NCI-H1436 (cell line): ENCODE measurements at places on chromosomes 5 and 9.

GRCh38 chr9:69946800-69947437, 96.7 kb upstream of the MAMDC2 start:
- no peak for DNase-seq

DNA sequence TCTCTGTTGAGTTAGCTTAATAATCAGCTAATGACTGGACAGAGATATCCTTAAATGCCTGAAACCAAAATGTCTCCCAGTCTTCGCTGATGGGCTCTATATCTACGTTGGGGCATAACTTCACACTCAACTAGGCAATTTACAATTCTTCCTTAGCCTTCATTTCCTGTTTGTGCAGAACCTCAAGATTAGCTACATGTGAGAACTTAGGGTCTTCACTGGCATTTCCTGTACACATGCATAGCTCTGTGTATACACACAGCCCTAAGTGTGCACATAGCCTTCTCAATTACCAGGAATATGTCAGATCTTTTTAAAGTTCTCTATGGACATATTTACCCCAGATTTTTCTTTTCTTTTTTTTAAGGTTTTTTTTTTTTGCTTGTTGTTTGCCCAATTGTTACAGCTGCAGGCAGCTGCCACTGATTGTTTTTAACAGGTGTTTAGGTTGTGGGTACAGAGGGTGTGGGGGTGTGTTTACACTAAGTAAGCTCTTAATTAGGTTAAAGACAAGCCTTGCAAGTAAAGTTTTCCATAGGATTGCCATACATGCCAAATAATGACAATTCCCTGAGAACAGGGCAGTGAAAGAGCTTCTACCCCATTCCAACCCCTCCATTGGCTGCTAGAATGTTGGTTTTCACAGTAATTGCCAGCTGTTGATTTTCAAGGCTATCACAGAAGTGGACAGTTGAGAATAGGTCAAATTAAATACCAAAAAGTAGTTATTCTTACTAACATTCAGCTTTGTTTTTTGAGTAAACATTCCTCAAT, 441.0 kb downstream of the TLE4 start:
- no peak for DNase-seq

- DNase-seq = no peak
Observed at GRCh38 chr9:114924327-114924726, 6.1 kb downstream of the TNFSF8 start.

DNA sequence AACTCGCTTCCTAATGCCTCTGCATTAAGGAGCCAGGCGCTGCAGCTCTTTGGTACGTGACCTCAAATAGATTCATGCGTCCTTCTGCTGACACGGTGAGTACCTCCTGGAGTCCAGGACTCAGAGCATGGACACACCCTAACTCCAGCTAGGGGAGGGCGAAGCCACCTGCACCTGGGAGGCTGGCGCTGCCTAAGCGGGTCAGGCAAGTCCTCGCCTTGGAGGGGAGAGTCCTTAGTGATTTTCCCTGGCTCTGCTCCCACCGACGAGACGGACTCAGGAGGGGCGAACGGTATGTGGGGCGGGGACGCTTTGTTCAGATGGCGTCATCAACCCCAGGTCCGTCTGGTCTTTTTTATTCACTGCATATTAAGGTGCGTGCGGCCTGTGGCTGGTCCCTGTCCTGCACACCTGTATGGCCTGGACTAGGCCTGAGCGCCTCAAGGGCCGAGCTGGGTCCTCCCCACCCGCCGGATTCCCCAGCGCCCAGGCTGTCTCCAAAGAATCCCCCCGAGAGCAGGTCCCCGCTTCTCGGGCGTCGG, 50.3 kb downstream of the NSUN2 start:
- DNase-seq = no peak

GRCh38 chr9:38445154-38446043, 21.1 kb upstream of the IGFBPL1 start:
- no peak for DNase-seq

DNA sequence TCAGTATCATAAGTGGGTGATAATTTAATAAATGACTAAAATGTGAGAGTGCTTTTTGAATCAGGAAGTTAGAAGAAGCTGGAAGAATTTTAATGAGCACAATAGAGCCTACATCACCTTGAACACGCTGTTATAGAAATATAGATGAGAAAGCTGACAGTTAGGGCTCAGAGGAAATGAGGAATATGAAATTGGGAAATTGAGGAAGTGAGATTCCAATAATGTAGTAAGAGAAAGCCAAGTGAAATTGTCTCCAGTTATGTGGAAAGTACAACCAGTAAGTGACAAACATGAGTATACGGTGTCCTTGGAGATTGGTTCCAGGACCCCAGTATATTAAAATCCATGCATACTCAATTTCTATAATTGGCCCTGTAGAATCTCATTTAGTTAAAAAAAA, 235.9 kb upstream of the FAM174A start:
- no peak for DNase-seq

- DNase-seq = no peak
Observed at GRCh38 chr5:31377274-31377946, 154.5 kb downstream of the DROSHA start.

- DNase-seq = no peak
Observed at GRCh38 chr9:108842610-108843295, 13.0 kb downstream of the ACTL7B start.

- DNase-seq = no peak
Observed at GRCh38 chr5:107558823-107559375, 111.8 kb downstream of the EFNA5 start.

DNA sequence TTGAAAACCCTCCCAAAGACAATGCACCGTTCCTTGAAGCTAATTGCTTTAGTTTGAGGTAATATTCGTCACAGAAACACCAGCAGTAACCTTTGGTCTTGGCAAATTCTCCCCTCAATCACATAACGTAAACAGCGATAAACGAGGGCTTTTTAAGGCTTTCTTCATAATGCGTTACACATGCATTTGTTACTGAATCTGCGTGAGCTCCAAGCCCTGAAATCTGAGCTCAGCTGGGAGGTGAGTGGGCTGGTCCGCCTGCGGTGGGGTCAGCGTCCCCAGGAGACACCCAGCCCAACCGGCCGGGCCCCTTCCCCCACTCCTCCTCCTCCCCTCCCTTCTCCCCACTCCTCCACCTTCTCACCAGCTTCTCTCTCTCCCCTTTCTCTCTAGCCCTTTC, 91.1 kb downstream of the BARX1 start:
- peak; percentile 41 for DNase-seq

DNA sequence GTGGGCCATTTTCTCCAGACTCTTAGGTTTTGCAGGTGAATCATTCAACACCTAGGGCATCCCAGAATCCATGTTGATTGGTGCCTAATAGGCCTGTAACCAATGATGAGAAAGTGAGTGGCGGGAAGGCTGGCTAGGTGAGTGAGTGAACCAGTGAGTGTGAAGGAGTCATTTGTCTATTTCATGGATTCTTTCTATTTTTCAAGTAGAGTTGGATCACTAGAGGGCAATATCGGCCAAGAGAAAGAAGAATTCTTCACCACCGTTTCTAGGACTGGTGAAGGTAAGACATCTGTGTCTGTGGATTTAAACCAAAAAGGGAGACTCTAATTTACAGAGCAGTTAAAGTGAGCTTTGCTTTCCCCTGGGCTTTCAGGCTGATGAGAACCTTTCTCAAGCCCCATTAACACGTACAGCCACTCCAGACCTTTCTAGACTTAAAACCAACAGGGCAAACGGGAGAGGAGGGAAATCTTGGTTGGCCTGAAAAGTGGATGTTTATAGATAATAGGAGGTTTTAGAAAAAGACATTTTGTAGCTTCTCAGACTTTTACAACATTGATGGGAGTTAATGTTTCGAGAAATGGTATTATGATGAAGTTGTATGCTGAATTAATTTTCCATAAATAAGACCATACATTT, 114.3 kb upstream of the IL12B start:
- DNase-seq = peak; percentile 55

DNA sequence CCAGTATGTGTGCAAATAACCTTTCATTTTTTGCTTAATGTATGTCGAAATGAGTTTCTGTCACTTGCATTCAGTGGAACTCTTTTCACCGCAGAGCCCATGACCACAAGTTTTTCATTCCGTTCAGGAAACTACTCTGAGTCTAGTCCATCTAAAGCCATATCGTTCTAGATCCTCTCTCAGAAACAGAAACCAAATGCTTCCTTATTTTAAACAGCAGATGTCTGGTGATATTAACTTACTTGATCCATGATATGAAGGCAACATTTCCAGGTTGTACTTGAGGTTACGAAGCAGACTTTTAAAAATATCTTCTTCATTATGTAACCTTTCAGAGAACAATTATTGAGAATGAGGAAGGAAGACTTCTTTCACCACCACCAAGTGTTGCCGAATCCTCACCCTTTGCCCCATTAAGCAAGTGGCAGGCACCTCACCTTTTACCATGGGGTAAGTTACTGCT, 72.4 kb upstream of the GNAQ start:
- DNase-seq = no peak

- DNase-seq = no peak
Observed at GRCh38 chr9:111187376-111187775, 142.6 kb downstream of the OR2K2 start.

DNA sequence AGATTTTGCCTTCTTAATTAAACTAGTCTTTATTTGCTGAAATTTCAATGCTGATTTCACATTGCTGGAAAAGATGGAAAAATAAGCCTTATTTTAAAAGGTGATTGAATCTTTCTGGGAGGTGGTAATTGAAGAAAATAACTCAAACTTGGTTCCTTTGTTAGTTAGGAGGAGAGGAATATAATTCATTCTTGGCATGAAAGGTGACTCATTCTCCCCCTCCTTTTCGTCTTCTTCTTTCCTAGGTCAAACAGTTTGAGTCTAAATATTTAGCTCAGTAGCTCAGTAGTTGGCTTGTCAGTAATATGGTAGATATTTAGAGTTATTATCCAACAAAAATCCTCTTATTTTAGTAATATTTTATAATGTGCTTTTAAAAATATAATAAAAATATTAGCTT, 353.9 kb upstream of the MEF2C start:
- no peak for DNase-seq

DNA sequence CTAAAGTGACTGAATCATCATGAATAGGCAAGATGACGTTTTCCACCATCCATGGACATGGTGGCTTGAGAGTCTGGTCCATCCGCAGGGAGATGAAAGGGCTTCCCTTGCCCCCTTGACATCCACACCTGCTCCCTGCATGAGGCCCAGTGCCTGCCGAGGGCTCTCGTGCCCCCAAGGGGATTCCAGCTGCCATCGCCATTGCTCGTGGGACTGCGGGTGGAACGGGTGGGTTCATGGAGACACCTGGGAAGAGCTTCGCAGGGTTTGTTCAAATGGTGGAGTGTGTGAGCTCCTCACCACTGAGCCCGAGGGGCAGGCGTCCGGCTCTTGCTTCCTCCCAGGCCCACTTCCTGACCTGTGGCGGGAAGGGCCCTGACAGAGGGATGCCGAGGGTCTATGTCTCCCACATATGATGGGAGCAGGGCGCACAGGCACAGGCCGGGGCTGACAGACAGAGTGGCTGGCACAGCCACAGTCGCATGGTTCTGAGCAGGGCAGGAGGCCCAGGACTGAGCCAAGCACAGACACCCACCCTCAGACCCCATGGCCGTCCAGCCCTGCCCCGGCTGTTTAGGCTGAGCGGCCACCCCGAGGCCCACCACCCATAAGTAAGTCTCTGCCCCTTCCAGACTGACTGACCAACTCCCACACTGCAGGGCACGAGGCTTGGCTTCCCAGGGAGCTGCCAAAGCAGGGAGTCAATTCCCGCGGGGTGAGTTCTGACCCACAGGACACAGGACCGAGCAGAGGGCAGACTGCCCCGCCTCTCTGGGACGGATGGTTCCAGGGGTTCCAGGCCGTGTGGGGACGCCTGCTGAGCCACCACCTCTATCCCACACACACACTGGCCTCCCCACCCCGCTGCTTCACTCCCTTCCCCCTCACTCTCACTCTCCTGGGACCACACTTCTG, 70.0 kb upstream of the PPP1R26 start:
- no peak for DNase-seq

DNA sequence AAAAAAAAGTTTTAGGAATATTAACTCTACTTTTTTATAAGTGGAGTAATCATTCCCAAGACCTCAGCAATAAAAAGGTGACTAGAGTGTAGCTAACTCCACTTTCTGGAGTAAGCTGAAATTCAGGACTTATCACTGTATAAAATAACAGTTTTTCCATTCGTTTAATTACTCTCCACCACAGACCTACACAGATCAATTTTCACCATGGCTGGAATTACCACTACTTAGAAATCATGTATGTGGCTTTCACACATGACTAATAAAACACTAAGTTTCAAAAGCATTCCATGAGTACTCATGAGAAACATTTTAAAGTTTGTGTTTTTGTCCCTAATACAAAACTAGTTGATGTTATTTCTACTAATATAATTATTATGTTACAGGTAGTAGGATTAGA, 9.9 kb downstream of the PLPP1 start:
- no peak for DNase-seq

DNA sequence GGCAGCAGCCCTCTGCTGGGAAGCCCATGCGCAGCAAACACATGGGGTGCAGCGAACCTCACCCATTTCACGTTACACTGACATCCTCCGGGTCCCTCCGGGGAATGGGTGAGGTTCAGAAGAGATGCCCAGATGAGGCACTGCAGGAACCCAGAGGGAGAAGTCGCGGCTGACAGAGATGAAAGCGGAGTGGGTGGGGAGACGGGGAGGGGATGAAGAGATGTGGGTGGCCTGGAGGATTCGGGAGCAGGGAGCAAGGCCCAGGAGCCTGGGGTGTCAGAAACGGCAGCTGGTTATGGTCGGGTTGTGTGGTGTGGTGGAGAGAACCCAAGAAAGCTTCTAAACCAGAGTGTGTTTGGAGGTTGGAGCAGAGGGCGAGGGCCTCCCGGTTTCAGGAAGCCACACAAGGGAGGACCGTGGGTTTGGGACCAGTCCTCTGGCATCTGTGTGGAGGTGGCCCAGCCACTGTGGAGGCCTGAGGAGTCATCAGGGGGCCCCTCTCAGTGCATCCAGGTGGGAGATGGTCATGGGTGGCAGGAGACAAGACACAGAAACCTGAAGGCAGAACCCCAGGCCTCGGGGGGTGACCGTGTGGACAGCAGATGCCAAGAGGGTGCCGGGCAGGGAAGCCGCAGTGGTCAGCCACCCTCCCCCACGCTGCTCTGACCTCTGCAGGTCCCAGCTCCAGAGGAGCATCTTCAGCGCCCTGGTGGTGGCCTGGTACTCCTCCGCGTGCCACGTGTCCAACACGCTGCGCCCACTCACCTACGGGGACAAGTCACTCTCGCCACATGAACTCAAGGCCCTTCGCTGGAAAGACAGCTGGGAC, 8.6 kb downstream of the UCK1 start:
- DNase-seq = no peak

GRCh38 chr9:136372561-136373299, 739 bp downstream of the CARD9 start:
- no peak for DNase-seq

DNA sequence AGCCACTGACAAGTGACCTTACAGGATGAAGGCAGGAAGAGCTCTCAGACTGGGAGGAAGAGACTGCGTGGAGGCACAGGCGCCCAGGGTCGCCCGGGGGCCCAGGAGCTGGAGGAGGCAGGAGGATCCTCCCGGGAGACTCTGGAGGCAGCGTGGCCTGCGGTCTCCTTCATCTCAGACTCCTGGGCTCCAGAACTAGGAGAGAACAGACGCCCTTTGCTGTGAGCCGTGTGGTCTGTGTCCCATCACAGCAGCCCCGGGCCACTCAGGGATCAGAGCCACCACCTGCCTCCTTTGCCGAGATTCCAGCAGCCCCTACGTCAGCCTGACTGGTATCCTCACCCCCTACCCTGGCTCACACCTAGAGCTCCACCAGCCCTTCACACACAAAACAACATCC, 45.2 kb downstream of the SLC12A7 start:
- DNase-seq = no peak
